Neural cell (in vitro differentiated cells): ENCODE measurements at places on chromosomes 4 and X. TPM values are rescaled to one million over a fixed set of nuclear protein-coding genes. Genes with fewer than 3 reads are reported as not detected.

Gene PLA2G12A
- polyA plus RNA-seq, result 31.2 and 99.0 TPM in 2 replicates

Gene TLR10
- 0.10 and 0.14 TPM in 2 replicates for polyA plus RNA-seq

Gene TLR1
- polyA plus RNA-seq, result not detected in 2 replicates

Gene USP51
- 1.4 TPM in 2 replicates for polyA plus RNA-seq

Gene GLRA3
- polyA plus RNA-seq, result 0.26 and 0.76 TPM in 2 replicates

Gene XIAP
- polyA plus RNA-seq, result 26.6 and 38.1 TPM in 2 replicates

Gene PAGE2B
- polyA plus RNA-seq, result not detected in 2 replicates

Gene ANXA10
- polyA plus RNA-seq, result not detected in 2 replicates

Gene PROM1
- polyA plus RNA-seq, result 1.1 and 2.3 TPM in 2 replicates

Gene MSANTD1
- 12.7 and 15.8 TPM in 2 replicates for polyA plus RNA-seq

Gene BRS3
- 0.20 TPM in 1 of 2 replicates, not detected in the other for polyA plus RNA-seq

Gene PDGFRA
- 0.40 and 0.43 TPM in 2 replicates for polyA plus RNA-seq

Gene NMU
- polyA plus RNA-seq, result 47.2 and 55.7 TPM in 2 replicates

Gene UBA6
- 126 and 145 TPM in 2 replicates for polyA plus RNA-seq

Gene MEPE
- polyA plus RNA-seq, result not detected in 2 replicates

Gene UGT2B15
- polyA plus RNA-seq, result not detected in 2 replicates

Gene PDCL2
- polyA plus RNA-seq, result not detected in 2 replicates

Gene MAOA
- polyA plus RNA-seq, result 1.3 and 1.8 TPM in 2 replicates

Gene TKTL2
- polyA plus RNA-seq, result 0.34 and 0.42 TPM in 2 replicates

Gene PARM1
- polyA plus RNA-seq, result 1.3 TPM in 2 replicates

Gene ARHGEF6
- polyA plus RNA-seq, result 1.4 and 1.8 TPM in 2 replicates

Gene KLF3
- 12.3 and 12.5 TPM in 2 replicates for polyA plus RNA-seq

Gene P2RY8
- not detected in 2 replicates for polyA plus RNA-seq

Gene CPXCR1
- not detected in 2 replicates for polyA plus RNA-seq

Gene FGFR3
- polyA plus RNA-seq, result 0.48 and 0.54 TPM in 2 replicates

Gene TLL1
- polyA plus RNA-seq, result not detected in 2 replicates

Gene STARD8
- polyA plus RNA-seq, result 0.06 and 0.09 TPM in 2 replicates

Gene MUC7
- polyA plus RNA-seq, result not detected in 2 replicates

Gene CLIC2
- 2.9 and 5.8 TPM in 2 replicates for polyA plus RNA-seq

Gene SLC26A1
- 0.12 and 1.1 TPM in 2 replicates for polyA plus RNA-seq

Gene MAGEA2B
- 4.5 and 5.3 TPM in 2 replicates for polyA plus RNA-seq

Gene STAG2
- 25.3 and 26.5 TPM in 2 replicates for polyA plus RNA-seq

Gene DCAF4L1
- 0.31 and 0.42 TPM in 2 replicates for polyA plus RNA-seq

Gene MAGEB10
- polyA plus RNA-seq, result not detected in 2 replicates

Gene CTSO
- 0.16 and 0.26 TPM in 2 replicates for polyA plus RNA-seq

Gene MAOB
- polyA plus RNA-seq, result not detected in 2 replicates

Gene NAP1L3
- polyA plus RNA-seq, result 207 and 243 TPM in 2 replicates

Gene TEX11
- not detected in 2 replicates for polyA plus RNA-seq

Gene CYTL1
- not detected in 2 replicates for polyA plus RNA-seq

Gene ACE2
- 0.64 TPM in 1 of 2 replicates, not detected in the other for polyA plus RNA-seq

Gene PHEX
- 0.34 and 0.59 TPM in 2 replicates for polyA plus RNA-seq

Gene CAMK2D
- polyA plus RNA-seq, result 27.1 and 29.8 TPM in 2 replicates

Gene SLC2A9
- polyA plus RNA-seq, result not detected in 2 replicates

Gene DMP1
- 0.20 and 0.48 TPM in 2 replicates for polyA plus RNA-seq
